RWPE2 (cell line): ENCODE measurements at places on chromosomes 11 and 22.
A peak's percentile ranks its signal among the peaks of the same experiment; 100 is the strongest.

DNA sequence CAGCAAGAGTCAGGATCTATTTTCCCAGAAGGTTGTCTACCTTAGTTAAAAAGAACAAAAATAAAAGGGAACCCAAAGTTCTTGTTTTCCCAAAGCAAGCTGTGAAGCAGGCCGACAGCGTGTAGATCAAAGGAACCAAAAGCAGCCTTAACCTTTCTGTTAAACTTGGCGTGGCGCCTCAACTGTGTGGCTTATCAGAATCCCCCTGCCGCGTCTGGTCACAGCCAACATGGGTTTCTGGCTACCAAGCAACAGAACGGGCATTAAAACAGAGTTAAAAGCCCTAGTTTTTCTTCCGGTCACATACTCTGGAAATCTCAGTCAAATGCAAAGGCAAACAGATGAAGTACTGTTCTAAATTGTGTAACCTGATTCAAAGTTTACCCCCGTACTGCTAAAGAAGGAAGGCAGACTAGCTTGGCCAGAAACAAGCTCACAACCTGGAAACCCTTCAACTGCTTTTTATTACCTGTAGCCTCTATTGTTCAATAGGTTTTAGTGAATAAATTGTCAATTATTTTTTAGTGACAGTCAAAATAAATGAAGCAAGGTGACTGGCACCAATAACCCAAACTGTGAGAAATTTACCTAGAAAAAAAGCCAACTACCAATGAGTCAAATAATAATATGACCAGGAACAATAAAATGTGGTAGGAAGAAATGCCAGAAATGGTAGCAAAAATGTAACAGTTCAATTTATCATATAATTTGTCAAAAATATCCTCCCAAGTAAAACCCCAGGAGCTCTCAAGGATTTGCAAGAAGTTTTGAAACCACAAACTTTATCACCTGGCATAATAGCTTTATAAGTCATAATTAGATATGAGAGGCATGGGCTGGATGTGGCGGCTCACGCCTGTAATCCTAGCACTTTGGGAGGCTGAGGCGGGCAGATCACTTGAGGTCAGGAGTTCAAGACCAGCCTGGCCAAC is 21.4 kb downstream of the CHKA start:
- no peak for DNase-seq

DNA sequence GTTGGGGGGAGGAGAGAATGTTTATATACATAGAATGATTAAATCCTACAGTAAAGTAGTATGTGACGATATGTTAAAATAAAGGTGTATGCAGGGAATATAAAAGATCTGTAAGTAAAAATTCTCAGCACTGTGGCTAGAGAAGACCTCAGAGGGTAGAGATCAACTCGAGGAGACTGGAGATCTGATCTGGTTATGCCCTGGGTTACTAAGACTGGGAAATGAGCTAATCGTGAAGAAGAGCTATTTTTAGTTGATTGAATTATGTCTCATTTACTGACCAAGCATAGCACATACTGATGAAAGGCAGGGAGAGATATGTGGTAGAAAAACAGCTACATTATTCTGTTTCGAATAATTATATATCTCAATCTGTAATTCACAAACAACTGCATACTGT is 42.8 kb upstream of the ALKBH3 start:
- DNase-seq, result no peak

GRCh38 chr22:31977939-31978338 is 33.6 kb downstream of the YWHAH start:
- DNase-seq, result no peak

DNA sequence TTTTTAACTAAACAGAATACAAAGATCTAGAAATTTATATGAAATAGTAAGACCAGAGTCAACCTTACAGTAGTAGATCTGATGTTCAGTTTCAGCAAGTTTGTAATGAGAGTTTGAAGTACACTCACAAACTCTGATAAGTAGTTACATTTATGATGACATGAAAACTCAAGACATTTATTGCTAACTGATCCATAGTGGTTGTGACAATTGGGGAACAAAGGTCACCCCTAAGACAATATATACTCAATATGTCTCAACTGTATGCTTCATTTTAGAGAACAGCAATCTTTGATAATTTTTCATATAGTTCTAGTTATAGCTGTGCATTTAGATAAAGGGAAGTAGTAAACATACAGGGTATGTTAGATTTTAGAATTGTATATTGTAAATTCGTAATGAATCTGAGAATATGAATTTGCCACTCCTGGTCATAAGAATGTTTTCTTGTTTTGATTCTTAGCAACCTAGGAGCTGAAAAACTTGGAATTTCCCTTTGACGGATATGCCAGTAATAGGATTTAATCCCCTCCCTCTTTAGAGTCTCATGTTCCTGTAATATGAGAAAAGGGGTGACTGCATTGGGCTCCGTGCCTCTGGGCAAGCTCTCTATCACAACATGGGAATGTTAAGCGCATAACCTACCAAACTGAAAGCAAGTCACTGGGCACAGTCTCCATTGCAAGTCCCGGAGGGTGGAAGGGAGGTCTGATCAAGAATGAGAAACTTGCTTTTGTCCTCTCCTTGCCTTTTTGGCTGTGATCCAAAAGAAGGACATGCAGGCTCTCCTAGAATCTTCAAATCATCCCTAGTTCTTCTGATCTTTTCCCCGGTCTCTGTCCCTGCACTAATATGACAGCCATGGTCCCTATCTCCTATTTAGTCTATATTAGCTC is 11.4 kb downstream of the OR10D3 start:
- DNase-seq, result no peak

- no peak for DNase-seq
Measured at GRCh38 chr11:114977651-114978050, 299.3 kb downstream of the NXPE2 start.

DNA sequence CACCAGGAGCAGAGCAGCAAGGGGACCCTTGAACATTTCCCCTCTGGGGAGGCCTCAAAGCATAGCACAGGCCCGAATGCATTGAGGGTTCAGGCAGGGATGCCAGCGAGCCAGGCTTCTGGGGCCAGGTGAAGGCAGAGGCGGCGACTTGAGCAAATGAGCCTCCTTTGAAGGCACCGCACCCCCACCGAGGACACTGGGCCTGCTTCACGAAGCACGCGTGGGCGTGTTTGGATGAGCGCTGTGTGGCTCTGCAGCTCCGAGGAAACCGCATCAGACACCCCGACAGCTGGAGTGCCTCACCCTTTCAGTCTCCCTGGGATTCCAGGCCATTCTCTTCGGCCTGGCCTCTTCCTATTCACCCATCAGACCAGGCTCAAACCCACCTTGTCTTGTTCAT is 301.8 kb downstream of the NTM start:
- peak; percentile 23 for DNase-seq

DNA sequence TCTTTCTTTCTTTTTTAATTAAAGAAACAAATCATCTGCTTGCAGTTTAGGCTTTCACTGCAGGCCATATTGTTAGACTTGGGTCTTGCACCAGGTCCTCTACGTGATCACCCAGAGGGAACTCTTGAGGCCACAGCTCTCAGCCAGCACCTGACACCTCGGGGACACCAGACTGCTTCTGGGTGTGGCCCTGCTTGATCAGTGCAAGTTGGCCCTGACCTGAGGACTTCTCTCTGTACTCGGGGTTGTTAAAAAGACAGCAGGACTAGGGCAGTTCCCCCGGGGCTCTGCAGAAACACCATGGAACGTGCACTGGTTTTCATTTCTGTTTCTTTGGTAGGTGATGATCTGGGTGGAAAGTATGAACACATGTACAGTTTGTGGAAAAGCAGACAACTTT is 51.2 kb upstream of the MYO18B start:
- no peak for DNase-seq

- DNase-seq, result no peak
Measured at GRCh38 chr11:81960443-81960842, 773.2 kb downstream of the FAM181B start.

DNA sequence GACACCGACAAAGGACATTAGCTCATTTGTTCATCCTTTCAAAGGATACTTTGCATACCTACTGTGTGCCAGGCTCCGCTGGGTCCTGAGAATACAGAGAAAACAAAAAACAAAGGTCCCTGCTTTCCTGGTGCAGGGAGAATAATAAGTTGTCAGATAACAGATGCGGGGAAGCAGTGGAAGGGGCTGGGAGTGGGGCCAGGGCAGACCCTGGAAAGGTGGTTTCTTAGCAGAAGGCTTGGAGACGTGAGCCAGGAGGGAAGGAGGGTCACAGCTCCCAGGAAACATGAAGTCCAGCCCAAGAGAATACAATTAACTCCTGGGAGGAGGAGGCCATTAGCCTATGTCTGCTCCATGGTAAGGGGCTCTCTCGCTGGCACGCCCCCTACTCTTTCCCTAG is 9.8 kb upstream of the ANO1 start:
- peak; percentile 25 for DNase-seq

DNA sequence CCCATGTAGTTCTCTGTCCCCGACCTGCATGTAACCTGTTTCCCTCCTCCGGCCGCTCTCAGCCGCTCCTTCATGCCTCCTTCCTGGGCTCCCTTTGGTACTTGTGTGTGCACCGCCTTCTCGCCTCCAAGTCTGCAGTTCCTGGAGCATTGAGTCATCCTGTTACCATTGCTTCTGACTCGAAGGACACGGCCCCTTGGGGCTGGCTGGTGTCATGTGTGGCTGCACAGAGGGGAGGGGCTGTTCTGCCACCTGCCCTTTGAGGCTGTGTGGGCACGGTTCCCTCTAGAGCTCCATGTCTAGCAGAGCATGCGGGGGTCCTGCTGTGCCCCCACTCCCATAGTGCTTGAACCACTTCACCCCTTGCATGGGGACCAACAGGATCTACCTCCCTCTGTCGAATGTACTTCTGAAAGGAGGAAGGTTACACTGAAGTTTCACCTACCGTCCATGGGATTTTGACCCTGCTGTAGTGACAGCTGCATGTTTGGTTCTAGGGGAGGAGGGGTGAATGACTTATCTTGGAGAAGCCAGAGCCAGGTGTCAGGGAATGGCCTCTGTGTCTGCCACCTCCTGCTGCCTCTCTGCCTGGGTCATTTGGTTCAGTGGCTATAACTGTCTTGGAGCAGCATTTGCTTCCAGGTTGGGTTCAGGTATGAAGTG is 39.6 kb downstream of the BCR start:
- peak; percentile 49 for DNase-seq

GRCh38 chr11:2194877-2195755 is 23.5 kb upstream of the TH start:
- DNase-seq, result no peak

- no peak for DNase-seq
Measured at GRCh38 chr22:27919942-27920755, 1.1 kb upstream of the PITPNB start.

GRCh38 chr22:40838486-40838885 is 18.0 kb downstream of the ST13 start:
- no peak for DNase-seq

GRCh38 chr11:125105926-125106325 is 5.5 kb downstream of the TMEM218 start:
- DNase-seq, result no peak

DNA sequence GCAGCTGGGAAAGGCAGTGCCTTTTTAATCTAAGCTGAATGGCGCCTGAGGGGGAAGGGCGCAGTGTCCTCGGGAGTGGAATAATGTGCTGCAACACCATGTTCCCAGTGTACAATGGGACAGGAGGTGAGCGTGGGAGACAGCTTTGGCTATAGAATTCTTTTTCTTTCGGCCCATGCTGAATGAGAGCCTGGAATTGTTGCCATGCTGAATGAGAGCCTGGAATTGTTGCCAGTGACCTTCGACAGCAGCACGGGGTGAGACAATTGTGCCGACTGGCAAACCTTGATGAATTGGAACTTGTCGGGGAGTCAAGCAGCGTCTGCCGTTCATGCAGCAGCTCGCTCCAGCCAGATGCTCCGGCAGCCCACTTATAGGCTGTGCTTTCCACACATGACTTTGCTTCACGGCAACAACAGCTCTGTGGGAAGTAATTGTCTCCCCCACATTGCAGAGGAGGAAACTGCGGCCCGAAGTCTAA is 141.4 kb upstream of the E2F8 start:
- DNase-seq, result no peak

DNA sequence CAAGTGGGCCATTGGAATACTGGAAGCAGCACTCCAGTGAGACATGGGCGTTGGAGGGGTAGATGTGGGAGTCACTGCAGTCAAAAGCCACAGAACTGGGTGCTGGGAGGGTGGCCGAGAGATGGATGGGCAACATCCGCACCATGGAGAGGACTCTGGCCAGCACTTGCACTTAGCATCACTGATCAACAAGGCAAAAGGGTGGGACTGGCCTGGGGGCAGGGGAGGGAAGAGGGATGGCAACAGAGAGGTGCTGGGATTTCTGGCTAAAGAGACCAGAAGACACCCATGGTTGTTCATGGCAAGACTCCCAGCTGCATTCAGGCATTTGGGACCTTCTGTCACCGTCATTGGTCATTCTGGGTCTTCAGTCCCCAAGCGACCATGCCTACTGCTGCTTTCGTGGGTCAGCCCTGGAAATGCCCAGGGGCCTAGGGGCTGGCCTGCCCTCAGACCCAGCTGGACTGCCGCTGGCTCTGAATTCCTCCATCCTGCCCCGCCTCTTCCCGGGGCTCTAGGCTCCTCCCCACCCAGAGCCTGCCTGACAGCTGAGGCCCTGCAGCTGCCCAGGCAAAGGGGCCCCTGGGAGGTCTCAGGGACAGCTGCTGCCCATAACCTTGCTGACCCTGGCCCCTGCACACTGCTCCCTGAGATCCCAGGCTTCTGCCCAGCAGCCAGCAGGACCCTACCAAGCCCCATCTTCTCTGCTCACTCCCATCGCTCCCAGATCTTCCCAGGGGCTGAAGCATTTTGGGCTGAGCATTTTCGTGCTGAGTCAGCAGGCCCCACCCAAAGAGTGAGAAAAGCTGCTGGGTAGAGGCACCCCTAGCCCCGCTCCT is 13.0 kb upstream of the CDC42EP2 start:
- DNase-seq, result no peak

DNA sequence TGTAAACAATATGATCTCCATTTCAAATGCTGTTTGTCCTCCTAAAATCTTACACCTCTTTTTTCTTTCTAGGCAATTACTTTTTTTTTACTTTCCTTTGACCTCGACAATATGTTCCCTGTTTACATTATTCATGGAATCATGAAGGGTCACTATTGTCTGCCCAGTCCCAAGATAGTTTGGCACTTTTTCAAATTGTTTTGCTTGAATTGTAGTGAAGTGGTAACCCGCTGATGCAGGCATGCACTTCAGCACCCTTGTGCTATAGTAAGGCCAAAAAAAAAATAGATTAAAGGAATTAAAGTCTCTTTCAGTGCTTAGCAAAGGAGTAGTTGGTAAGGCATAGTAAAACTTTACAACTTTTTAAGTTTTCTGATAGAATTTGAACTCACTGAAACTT is 90.9 kb downstream of the PAX6 start:
- no peak for DNase-seq

GRCh38 chr22:20268279-20269012 is at the start of gene RTN4R:
RTN4R (minus strand) TSS chr22:20268318; CDS start chr22:20268092, 226 bp downstream.
- DNase-seq, result no peak
